Neural progenitor cell (in vitro differentiated cells): ENCODE measurements at places on chromosomes 16 and 17.

DNA sequence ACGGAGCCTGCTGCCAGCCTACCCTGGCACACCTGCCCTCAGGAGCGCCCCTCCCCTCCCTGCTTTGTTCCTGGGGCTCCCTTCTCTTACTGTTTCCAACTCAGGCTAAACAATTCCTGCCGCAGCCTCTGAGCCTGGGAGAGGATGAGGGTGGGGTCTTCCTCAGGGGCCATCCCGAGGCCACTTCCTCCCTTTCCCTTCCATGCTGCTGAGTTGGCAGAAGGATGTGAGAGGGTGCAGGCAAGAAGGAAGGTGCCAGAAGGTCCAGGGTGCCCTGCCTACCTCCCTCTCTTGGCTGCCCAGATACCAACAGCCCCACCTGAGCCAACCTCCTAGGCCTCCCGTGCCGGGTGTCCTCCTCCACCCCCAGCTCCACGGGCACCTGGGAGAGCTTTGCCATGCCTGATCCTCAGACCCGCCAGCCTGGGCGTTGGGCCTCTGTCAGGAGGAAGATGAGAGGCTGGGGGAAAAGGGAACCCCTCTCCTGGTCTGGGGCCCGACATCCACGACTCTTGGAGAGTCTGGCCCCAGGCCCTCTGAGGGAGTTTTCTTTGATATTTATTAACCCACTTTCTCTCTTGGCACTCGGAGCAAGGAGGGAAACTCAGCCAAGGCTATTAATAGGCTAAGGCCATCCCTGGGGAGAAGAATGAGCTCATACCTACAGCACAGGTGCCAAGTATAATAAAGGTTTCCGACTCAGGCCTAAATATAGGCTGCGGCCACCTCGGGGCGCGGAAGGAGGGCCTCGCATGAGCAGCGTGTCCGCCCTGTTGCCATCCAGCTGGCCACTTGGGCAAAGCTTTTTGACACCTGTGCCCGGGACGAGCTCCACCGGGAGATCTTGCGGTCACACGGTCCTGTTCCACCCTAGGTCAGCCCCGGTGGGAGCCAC is 232.0 kb downstream of the ENGASE start:
- no peak for DNase-seq
- no peak overlapping the region for H3K27ac ChIP-seq
- peaks cover 12% of the 10 kb centered on the region for H3K4me1 ChIP-seq
- H3K4me3 ChIP-seq: no peak overlapping the region

GRCh38 chr16:57679016-57679415 is 10.9 kb downstream of the ADGRG3 start:
- H3K36me3 ChIP-seq: no peaks in the 10 kb centered on the region
- peaks cover 19% of the 10 kb centered on the region for H3K4me1 ChIP-seq
- H3K27ac ChIP-seq: no peak overlapping the region
- no peaks in the 10 kb centered on the region for H3K27me3 ChIP-seq
- H3K4me3 ChIP-seq: no peak overlapping the region

DNA sequence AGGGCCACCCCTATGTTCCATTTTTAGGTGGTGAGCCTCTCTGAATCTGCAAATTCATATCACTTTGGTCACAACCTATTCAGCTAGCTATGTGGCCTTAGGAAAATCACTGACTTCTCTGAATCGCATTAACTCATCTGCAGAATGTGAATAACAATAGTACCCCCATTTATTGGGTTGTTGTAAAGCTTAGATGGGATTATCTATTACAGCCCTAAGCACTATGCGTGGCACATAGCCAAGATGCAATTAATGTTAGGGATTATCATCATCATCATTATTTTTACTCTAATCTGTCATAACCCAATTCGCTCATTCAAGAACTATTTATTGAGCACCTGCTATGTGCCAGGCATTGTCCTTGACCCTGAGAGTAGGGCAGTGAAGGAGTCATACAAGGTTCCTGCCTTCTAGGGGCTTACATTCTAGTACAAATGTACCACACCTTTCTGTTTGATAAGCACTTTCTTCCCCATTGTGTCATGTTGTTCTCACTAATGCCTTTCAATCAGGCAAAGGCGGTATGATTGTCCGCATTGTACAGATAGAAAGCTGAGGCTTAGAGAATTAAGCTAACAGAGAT is 38.5 kb downstream of the CHD9 start:
- no peak overlapping the region for H3K4me3 ChIP-seq
- H3K27me3 ChIP-seq: no peaks in the 10 kb centered on the region
- H3K4me1 ChIP-seq: peaks cover 37% of the 10 kb centered on the region
- DNase-seq: no peak
- H3K36me3 ChIP-seq: no peaks in the 10 kb centered on the region

DNA sequence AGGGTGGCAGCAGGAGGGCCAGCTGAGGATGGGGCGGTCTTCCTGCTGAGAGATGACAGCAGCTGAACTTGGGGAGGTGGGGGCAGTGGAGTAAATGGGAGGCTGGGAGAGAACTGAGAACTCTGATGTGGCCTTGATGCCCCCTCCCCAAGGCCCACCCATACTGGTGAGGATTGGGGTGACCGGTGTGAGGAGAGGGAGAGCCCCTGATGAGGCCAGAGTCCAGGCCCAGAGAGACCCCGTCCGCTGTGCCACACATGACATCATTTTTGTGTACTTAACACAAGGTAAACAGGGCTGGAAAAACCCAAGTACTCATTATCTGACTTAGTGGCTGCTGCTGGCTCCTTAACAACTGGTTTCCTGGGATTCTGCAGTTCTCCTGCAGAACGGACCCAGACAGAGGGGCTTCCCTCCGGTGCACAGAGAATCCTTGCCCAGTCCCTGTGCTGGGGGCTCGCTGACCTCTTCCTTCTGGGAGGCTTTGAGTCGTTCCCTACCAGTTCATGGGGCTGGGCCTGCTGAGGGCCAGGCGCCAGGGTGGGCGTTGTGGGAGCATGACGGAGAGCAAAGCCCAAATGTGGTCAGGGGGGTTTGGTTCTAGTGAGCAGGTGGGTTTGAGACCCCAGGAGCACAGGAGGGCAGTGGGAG is 207.6 kb downstream of the RAB11FIP4 start:
- no peak for DNase-seq
- no peak overlapping the region for H3K27ac ChIP-seq
- no peaks in the 10 kb centered on the region for H3K36me3 ChIP-seq
- no peaks in the 10 kb centered on the region for H3K27me3 ChIP-seq
- H3K4me3 ChIP-seq: no peak overlapping the region

DNA sequence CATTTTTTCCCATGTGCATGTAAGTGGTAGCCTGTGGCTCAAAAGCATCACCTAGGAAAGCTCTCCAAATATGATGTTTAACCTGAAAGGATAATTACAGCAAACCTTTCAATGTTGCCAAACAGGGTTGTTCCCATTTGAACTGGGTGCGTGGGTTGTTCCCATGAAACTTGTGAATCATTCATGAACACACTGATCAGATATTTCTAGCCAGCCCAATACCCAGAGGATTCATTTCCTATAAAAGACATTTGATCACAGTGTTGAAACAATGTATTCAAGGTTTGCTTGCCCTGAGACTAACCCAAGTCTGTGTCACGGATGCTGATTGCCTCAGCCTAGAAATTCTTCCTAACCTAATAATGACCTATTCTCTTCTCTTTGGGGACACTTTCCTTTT is 12.9 kb downstream of the KRT39 start:
- no peaks in the 10 kb centered on the region for H3K27me3 ChIP-seq
- peaks cover 15% of the 10 kb centered on the region for H3K4me1 ChIP-seq
- no peak for DNase-seq
- H3K4me3 ChIP-seq: no peak overlapping the region
- H3K27ac ChIP-seq: no peak overlapping the region
- no peaks in the 10 kb centered on the region for H3K36me3 ChIP-seq

GRCh38 chr17:73769479-73769878 is 125.2 kb upstream of the SDK2 start:
- H3K4me1 ChIP-seq: peaks cover 6% of the 10 kb centered on the region
- no peak overlapping the region for H3K4me3 ChIP-seq
- no peak for DNase-seq
- no peaks in the 10 kb centered on the region for H3K36me3 ChIP-seq
- no peak overlapping the region for H3K27ac ChIP-seq
- no peaks in the 10 kb centered on the region for H3K27me3 ChIP-seq

GRCh38 chr17:55726440-55726839 is 3.8 kb upstream of the TMEM100 start:
- H3K36me3 ChIP-seq: no peaks in the 10 kb centered on the region
- no peak overlapping the region for H3K27ac ChIP-seq
- H3K4me1 ChIP-seq: peaks cover 23% of the 10 kb centered on the region
- no peak for DNase-seq
- no peaks in the 10 kb centered on the region for H3K27me3 ChIP-seq

GRCh38 chr17:80453998-80454556 is 22.3 kb downstream of the NPTX1 start:
- H3K4me3 ChIP-seq: peak overlapping the region; percentile 57
- no peak overlapping the region for H3K27ac ChIP-seq
- H3K4me1 ChIP-seq: peaks cover 9% of the 10 kb centered on the region
- no peak for DNase-seq

DNA sequence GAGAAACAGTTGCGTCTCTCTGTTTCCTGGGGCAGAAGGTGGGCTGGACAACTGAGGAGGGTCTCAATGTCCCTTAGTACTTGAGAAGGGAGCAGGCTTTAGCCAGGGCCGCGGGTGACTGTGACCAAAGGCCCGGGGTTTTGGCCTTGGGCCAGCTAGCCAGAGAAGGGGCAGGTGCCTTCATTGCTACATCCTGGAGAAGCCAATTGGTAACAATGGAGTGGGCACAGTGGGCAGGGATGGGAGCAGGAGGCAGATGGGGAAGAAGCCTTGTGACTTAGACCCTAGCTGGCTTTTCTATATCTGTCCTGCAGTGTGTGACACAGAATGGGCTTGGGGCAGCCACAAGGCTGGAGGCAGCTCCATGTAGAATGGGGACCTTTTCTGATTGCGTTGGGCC is 46.0 kb downstream of the CLEC16A start:
- no peaks in the 10 kb centered on the region for H3K36me3 ChIP-seq
- no peaks in the 10 kb centered on the region for H3K4me1 ChIP-seq
- H3K27me3 ChIP-seq: no peaks in the 10 kb centered on the region
- no peak for DNase-seq
- H3K4me3 ChIP-seq: no peak overlapping the region

GRCh38 chr17:80817321-80817845 is 174.3 kb upstream of the CHMP6 start:
- H3K4me1 ChIP-seq: no peaks in the 10 kb centered on the region
- no peak overlapping the region for H3K27ac ChIP-seq
- no peaks in the 10 kb centered on the region for H3K36me3 ChIP-seq
- DNase-seq: no peak
- H3K4me3 ChIP-seq: no peak overlapping the region

- H3K4me3 ChIP-seq: no peak overlapping the region
- no peaks in the 10 kb centered on the region for H3K27me3 ChIP-seq
- H3K27ac ChIP-seq: peak overlapping the region; percentile 29
- peaks cover 21% of the 10 kb centered on the region for H3K4me1 ChIP-seq
- no peaks in the 10 kb centered on the region for H3K36me3 ChIP-seq
These were observed 54.0 kb upstream of the COX10 start for GRCh38 chr17:14015271-14015670.

DNA sequence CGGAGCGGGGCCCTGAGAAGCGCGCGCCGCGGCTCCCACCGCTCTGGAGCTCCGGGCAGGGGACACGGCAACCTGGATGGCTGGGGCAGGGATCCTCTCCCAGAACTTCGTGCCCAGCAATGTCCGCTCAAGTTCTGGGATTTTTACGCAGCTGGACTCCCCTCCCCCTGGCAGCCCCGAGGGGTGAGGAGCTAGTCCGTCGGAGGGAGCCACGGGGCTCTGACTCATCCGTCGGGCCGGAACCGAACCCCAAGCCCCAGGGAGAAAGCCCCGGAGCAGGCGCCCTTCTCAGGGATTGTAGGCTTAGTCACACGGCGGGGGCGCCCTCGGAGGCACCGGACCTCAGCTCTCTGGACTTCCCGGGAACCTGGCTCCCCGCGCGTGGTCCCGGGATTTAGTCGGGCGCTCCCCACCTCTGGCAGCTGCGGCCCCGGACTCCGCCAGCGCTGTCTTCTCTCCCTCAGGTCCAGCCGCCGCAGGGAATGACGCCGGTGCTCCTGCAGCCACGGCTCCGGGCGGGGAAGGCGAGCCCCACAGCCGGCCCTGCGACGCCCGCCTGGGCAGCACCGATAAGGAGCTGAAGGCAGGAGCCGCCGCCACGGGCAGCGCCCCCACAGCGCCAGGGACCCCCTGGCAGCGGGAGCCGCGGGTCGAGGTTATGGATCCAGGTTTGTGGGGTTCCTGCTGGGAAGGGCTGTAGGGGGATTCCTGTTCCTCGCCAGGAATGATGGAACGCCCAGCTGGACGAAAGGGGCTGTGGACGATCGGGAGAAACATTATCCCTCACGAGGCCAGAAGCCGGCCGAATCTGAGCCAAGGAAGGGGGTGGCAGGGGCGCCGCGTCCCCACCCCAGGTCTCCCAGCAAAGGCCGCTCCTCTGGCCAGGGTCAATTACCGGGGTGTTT is 830 bp downstream of the SPHK1 start:
- H3K36me3 ChIP-seq: no peaks in the 10 kb centered on the region
- H3K27me3 ChIP-seq: peaks cover 49% of the 10 kb centered on the region
- no peak overlapping the region for H3K27ac ChIP-seq

- no peaks in the 10 kb centered on the region for H3K27me3 ChIP-seq
- H3K36me3 ChIP-seq: no peaks in the 10 kb centered on the region
- H3K4me1 ChIP-seq: peaks cover 24% of the 10 kb centered on the region
- H3K4me3 ChIP-seq: no peak overlapping the region
- H3K27ac ChIP-seq: peak overlapping the region; percentile 16
- no peak for DNase-seq
These were observed 9.0 kb downstream of the NAT9 start for GRCh38 chr17:74767111-74767516.

- no peaks in the 10 kb centered on the region for H3K27me3 ChIP-seq
- H3K4me3 ChIP-seq: no peak overlapping the region
- no peak overlapping the region for H3K27ac ChIP-seq
These were observed 6.3 kb upstream of the KCNG4 start for GRCh38 chr16:84245956-84246678.

DNA sequence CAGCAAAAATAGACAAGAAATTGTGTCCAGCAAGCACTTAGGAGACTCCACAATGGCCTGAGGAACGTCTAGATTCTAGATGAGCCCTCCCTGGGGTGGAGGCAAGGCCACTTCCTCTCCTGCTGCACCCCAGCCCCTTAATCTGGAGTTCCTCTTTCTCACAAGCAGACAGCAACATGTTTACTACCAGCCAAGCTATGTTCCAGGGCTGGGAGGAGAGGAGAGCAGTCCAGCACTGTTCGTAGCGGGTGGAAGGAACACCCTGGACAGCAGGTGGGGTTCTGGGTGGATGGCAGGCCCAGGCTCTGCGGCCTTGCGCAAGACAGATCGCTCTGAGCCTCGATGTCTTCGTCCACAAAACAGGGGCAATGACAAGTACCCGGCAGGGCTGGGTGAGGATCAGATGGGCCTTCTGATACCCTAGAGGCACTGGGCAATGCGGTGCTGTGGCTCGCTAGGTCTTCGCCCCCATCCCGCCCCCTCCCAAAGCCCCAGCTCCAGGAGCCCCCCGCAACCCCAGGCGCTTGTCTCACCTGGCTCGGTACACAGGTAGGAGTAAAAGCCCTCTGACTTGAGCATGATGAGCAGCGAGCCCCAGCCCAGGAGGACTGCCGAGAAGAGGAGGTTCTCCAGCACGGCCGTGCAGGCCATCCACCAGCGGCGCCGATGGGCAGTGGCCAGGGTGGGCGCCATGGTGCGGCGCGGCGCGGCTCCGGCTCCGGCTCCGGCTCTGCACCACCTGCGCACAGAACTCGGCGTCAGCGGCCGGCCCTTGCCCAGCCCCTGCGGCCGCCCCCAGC is 1.3 kb downstream of the SLC43A2 start:
- no peak overlapping the region for H3K27ac ChIP-seq
- H3K27me3 ChIP-seq: peaks cover 35% of the 10 kb centered on the region
- H3K4me1 ChIP-seq: peaks cover 25% of the 10 kb centered on the region
- H3K36me3 ChIP-seq: no peaks in the 10 kb centered on the region
- H3K4me3 ChIP-seq: peak overlapping the region; percentile 69
